NCI-H345 (cell line): ENCODE measurements at places on chromosomes 7 and 10.

DNA sequence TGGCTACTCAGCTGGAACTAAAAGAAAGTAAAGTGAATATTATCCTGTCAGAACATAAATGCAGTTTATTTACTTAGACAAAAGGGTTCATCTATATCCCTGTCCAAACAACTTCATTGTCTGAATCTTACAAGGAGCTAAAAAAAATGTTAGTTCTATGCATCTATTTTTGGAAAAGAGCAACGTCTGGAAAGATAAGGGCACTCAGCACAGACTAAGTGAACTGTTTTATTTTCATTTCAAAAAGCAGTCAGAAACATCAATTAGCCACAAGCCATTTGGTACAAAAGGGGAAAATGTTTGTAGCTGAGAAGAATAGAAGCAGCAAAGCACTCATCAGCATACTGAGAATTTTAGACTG is 245.5 kb downstream of the FOXP2 start:
- DNase-seq = peak; percentile 98

DNA sequence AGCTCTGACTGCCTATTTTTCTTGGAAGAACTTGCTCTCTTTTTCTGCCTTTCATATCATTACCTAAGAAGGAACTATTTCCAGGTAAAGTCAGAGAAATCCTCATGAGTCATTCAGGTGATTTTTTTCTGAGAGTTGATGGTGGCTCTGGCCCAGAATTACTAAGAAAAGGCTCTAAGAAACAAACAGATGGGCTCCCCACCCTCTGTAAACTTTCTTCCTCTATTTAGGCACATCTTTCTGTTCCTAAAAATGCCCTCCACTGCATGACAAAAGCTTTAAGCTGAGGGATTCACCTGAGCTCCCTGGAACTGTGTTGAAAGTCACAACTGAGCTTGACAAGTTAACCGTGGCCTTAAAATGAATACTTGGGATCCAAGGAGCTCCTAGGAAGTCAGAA is 1.6 kb downstream of the OLAH start:
- no peak for DNase-seq

DNA sequence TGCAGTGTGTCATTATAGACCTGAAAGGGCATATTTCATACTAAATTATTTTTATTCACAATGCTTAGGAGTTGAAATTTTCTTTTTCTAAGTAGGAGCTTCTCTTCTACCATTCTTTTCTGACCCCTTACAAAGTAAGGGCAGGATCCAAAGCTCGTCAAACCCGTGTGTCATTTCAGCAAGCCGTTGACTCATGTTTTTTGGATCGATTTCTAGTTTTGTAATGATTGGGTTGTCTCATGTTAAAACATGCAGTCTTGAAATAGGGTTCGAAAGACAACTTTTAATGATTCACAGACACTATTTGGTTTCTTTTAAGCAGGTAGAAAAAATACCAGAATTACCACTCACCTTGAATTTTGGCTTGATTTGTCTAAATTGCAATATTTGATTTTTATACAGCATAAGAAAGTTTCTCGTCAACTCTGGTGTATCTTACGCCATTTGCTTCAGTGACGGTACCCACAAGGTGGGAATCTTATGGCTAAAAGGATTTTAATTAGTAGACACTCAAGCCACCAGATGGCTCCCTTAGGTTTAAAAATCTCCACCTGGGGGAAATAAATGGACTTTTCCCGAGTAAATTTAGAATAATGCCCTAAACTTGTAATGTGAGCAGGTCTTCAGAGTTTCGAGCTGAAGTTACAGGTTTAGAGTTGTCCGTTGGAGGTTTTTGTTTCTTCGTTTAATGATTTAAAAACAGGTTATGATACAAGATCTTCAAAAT is 283.4 kb downstream of the CCDC3 start:
- no peak for DNase-seq

- DNase-seq = no peak
Observed at GRCh38 chr7:119252962-119253361, 1020.0 kb upstream of the KCND2 start.

GRCh38 chr7:120030876-120031275 is 242.1 kb upstream of the KCND2 start:
- no peak for DNase-seq

GRCh38 chr10:31034098-31034909 is 2.6 kb upstream of the ZNF438 start:
- no peak for DNase-seq

GRCh38 chr10:75408911-75409885 is 7.6 kb upstream of the ZNF503 start:
- peak; percentile 74 for DNase-seq

- DNase-seq = no peak
Observed at GRCh38 chr7:95435422-95435780, 573 bp upstream of the PON2 start.

- no peak for DNase-seq
Observed at GRCh38 chr7:123533553-123533917, 860 bp downstream of the IQUB start.

GRCh38 chr7:132213583-132213982 is 362.7 kb downstream of the PLXNA4 start:
- no peak for DNase-seq

- DNase-seq = no peak
Observed at GRCh38 chr10:94627511-94627910, 56.0 kb upstream of the CYP2C18 start.

GRCh38 chr10:75356484-75356883 is 45.1 kb downstream of the ZNF503 start:
- DNase-seq = no peak

DNA sequence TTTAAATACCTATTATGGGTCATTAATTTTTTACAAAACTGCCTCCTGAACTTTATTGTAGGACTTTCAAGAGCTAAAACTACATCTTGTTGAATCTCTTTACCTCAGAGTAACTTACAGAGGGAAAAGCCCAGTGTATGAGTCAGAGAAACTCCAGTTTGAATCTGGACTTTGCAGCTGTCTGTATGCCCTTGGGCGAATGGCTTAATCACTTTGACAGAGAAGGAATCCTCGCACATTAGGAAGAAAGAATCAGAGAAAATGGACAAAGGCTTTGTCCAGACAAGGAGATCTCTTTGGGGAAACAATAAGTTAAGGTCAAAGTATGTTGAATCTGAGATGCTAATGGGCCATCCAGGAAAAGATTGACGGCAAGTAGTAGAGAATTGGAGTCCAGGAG is 484.2 kb upstream of the CELF2 start:
- no peak for DNase-seq

DNA sequence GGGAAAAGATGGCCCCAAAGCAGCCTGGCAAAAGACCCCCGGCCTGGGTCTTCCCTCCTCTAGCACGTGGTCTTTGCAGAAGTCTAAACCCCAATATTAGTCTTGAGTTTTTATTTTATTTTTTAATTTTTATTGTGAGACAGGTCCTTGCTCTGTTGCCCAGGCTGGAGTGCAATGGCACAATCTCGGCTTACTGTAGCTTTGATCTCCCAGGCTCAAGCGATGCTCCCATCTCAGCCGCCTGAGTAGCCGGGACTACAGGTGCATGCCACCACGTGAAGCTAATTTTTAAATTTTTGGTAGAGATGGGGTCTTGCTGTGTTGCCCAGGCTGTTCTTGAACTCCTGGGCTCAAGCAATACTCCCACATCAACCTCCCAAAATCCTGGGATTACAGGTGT is 40.3 kb upstream of the MXI1 start:
- no peak for DNase-seq

DNA sequence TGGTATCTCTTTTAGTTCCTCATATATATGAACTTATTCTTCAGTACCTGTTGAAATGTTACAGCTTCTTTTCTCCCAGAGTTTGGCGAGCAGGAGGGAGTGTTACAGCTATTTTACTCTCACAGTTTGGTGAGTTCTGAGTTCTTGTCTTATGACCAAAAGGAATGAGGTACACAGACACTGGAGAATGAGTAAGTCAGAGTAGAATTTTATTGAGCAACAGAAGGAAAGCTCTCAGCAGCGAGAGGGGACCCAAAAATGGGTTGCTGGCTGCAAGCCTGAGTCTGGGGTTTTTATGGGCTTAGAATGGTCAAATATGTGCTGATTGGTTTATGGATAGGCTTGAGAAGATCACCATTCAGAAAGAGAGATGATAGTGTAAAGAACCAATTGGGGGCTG is 175.2 kb downstream of the CDK14 start:
- no peak for DNase-seq

DNA sequence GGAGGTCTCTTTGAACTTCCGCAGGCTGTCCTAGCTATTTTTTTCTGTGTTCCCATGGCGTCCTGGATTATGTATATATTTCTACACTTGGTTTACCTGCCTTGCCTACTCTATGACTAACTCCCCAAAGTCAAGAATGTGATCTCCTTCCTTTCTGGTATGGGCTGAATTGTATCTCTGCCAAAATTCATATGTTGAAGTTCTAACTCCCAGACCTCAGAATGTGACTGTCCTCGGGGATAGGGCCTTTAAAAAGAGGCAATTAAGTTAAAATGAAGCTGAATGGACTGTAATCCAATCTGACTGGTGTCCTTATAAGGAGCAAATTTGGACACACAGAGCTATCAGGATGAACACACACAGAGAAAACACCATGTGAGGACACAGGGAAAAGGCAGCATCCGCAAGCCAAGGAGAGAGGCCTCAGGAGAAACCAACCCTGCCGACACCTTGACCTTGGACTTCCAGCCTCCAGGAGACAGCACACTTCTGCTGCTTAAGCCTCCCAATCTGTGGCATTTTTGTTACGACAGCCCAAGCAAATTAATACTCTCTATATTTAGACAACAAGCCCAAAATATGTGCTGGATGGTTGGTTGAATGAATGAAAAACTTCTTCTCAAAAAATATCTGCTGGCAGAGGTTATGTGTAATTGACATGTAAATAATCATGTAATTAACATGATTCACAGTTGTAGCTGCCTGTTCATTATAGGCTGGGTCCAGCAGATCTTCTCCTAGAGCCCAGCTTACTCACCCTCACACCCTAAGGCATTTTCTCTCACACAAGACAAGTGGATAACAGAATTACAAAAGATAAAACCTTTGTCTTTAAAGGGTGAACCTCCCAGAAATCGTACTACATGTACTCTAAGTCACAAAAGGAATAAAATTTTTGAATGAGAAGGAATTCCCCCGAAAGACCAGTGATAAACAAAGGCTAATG is 123.7 kb downstream of the CUBN start:
- DNase-seq = no peak

DNA sequence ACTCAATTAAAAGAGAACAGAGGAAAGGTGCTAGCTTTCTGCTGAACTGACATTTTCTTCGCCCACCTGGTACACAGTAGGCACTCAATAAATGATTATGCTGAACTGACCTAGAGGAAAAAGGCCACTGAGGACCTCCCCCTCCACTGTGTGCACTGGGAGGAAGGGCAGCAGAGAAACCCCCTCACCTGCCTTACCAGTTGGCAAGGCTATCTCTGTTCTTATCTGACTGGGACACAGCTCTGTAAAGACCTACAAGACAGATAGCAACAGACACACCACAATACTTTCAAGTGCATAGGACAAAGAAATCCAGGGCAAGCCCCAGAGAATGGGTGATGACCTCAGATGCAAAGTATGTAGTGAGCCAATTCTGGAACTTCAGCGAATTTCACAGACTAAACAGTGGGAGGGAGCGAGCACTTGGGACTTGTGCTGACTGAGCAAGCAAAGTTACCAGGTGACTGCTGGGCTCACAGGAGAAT is 30.4 kb downstream of the PDLIM1 start:
- DNase-seq = no peak

GRCh38 chr10:69223028-69223342 is 2.9 kb downstream of the HKDC1 start:
- no peak for DNase-seq

GRCh38 chr7:24917510-24918239 is 62.3 kb downstream of the OSBPL3 start:
- DNase-seq = no peak

DNA sequence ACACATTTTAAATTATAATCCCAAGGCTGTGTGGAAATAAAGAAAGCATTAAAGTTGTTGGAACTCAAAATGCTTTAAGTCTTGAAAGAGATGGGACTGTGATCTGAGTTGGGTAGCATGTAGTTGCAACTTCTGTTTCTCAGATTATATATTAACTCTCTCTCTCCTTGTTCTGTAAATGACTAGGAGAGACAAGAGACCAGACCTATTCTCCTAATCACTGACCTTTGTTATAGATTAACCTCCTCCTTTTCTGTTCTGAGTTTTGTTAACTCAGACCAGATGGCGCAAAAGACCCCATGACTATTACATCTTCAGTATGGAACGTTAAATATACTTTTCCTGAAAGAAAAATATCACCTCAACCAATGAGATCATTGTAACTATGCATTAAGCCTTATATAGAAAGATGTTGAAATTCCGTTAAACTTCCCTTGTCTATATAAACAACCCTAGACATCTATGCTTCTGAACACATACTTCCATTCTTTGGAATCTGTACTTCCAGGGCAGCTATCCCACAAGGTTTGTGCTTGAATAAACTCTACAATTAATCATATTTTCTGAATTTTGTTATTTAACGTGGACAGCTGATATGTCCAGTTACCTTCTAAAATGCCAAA is 143.5 kb upstream of the TRIM24 start:
- DNase-seq = no peak

GRCh38 chr7:107953265-107953923 is 49.6 kb downstream of the LAMB1 start:
- no peak for DNase-seq

GRCh38 chr10:114862456-114862855 is 40.9 kb downstream of the FHIP2A start:
- DNase-seq = no peak

GRCh38 chr7:73586911-73587310 is 8.5 kb upstream of the TBL2 start:
- no peak for DNase-seq

GRCh38 chr10:120266022-120266421 is 191.0 kb upstream of the PLPP4 start:
- no peak for DNase-seq

DNA sequence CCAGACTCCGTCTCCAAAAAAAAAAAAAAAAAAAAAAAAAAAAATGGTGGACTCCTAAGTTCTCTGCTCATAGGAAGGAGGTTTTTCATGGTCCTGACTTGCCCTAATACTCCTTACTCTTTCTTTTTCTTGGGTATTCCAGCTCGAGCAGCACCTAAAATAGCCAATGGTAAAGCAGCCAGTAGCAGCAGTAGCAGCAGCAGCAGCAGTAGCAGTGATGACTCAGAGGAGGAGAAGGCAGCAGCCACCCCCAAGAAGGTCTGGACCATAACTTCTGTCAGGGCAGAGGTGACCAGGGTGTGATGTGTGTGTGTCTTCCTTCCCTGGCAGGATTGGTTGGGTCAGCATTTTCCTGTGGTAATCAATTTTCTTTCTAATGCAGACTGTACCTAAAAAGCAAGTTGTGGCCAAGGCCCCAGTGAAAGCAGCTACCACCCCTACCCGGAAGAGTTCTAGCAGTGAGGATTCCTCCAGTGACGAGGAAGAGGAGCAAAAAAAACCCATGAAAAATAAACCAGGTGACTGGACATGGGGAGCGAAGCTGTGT is 6.9 kb downstream of the NOLC1 start:
- DNase-seq = no peak

- DNase-seq = no peak
Observed at GRCh38 chr10:74936577-74937265, 110.3 kb downstream of the KAT6B start.
